ENCODE measurements at places on chromosomes 4 and X. TPM values are rescaled to one million over a fixed set of nuclear protein-coding genes. Genes with fewer than 3 reads are reported as not detected.

The RELL1 gene
- 35.1 TPM for total RNA-seq

The RIPPLY1 gene
- not detected for total RNA-seq

The ATP5ME gene
- 183 TPM for total RNA-seq

The SASH3 gene
- 264 TPM for total RNA-seq

The ATOH1 gene
- not detected for total RNA-seq

The UGT2B7 gene
- not detected for total RNA-seq

The MAGEB17 gene
- not detected for total RNA-seq

The GPRASP2 gene
- total RNA-seq: 0.47 TPM

The GNRHR gene
- not detected for total RNA-seq

The DIPK2B gene
- not detected for total RNA-seq

The EREG gene
- not detected for total RNA-seq

The UXT gene
- total RNA-seq: 181 TPM

The TMPRSS11E gene
- total RNA-seq: not detected

The GAGE12J gene
- not detected for total RNA-seq

The MMRN1 gene
- total RNA-seq: 0.40 TPM

The FGF2 gene
- not detected for total RNA-seq

The CFI gene
- total RNA-seq: not detected

- H3K4me1 ChIP-seq: no peaks in the 10 kb centered on the region
- no peak overlapping the region for H3K27ac ChIP-seq
- no peaks in the 10 kb centered on the region for H3K27me3 ChIP-seq
- no peak overlapping the region for H3K4me3 ChIP-seq
- no peaks in the 10 kb centered on the region for H3K36me3 ChIP-seq
- no peak for DNase-seq
Measured at GRCh38 chr4:156672492-156673305, 298.9 kb downstream of the PDGFC start.

GRCh38 chr4:117491516-117491915, 406.1 kb upstream of the TRAM1L1 start:
- no peak overlapping the region for H3K4me3 ChIP-seq
- H3K4me1 ChIP-seq: no peaks in the 10 kb centered on the region
- H3K36me3 ChIP-seq: no peaks in the 10 kb centered on the region
- H3K27ac ChIP-seq: no peak overlapping the region

GRCh38 chr4:23945451-23946017, 55.7 kb upstream of the PPARGC1A start:
- H3K27me3 ChIP-seq: no peaks in the 10 kb centered on the region
- H3K36me3 ChIP-seq: no peaks in the 10 kb centered on the region
- DNase-seq: no peak

DNA sequence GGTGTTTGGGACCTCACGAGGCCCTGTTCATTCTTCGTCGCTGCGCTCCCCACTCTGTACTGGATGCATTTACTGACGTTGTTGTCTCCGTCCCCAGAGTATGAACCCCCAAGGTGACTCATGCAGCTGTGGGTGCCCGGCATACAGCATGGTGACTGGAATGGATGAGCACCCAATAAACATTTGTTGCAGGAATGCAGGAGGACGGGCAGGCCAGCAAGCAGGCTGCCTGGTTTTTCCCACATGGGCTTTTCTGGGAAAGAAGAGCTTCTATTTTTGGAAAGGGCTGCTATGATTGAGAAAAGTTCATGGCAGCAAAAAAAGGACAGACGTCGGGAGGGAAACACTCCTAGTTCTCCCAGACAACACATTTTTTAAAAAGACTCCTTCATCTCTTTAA, 893 bp upstream of the SOD3 start:
- no peaks in the 10 kb centered on the region for H3K4me1 ChIP-seq
- H3K36me3 ChIP-seq: no peaks in the 10 kb centered on the region
- no peak overlapping the region for H3K27ac ChIP-seq

DNA sequence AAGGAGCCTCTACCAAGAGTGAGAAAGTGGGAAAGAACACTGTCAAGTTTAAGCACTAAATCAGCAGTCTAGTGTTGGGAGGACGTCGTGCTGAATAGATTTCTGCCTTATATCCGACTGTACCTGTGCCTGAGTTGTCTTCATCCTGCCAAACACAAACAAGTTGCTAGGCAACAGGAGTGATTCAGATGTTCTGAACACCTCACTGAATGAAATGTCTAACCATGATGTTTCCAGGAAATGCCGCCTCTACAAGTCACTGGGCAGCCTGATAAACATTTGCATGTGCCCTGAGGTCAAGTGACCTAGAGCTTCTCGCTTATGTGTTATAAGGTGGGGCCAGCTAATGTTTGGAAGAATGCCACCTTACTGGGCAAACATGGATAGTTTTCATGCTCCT, 37.9 kb downstream of the SGMS2 start:
- DNase-seq: peak; percentile 24
- peaks cover 2% of the 10 kb centered on the region for H3K27me3 ChIP-seq
- H3K4me1 ChIP-seq: peaks cover 11% of the 10 kb centered on the region
- H3K27ac ChIP-seq: no peak overlapping the region
- H3K4me3 ChIP-seq: no peak overlapping the region

- no peak overlapping the region for H3K27ac ChIP-seq
- H3K4me3 ChIP-seq: no peak overlapping the region
- peak; percentile 6 for DNase-seq
- peaks cover 5% of the 10 kb centered on the region for H3K27me3 ChIP-seq
- no peaks in the 10 kb centered on the region for H3K36me3 ChIP-seq
Measured at GRCh38 chr4:56129431-56129861, 180.7 kb downstream of the CEP135 start.

GRCh38 chr4:118927974-118928373, 39.3 kb downstream of the SYNPO2 start:
- no peak for DNase-seq
- no peaks in the 10 kb centered on the region for H3K4me1 ChIP-seq
- peaks cover 8% of the 10 kb centered on the region for H3K27me3 ChIP-seq
- no peak overlapping the region for H3K4me3 ChIP-seq
- H3K27ac ChIP-seq: no peak overlapping the region
- H3K36me3 ChIP-seq: no peaks in the 10 kb centered on the region

- H3K27ac ChIP-seq: no peak overlapping the region
- no peak overlapping the region for H3K4me3 ChIP-seq
- peaks cover 29% of the 10 kb centered on the region for H3K36me3 ChIP-seq
- no peak for DNase-seq
Measured at GRCh38 chrX:13748486-13748885, 13.9 kb downstream of the OFD1 start.

DNA sequence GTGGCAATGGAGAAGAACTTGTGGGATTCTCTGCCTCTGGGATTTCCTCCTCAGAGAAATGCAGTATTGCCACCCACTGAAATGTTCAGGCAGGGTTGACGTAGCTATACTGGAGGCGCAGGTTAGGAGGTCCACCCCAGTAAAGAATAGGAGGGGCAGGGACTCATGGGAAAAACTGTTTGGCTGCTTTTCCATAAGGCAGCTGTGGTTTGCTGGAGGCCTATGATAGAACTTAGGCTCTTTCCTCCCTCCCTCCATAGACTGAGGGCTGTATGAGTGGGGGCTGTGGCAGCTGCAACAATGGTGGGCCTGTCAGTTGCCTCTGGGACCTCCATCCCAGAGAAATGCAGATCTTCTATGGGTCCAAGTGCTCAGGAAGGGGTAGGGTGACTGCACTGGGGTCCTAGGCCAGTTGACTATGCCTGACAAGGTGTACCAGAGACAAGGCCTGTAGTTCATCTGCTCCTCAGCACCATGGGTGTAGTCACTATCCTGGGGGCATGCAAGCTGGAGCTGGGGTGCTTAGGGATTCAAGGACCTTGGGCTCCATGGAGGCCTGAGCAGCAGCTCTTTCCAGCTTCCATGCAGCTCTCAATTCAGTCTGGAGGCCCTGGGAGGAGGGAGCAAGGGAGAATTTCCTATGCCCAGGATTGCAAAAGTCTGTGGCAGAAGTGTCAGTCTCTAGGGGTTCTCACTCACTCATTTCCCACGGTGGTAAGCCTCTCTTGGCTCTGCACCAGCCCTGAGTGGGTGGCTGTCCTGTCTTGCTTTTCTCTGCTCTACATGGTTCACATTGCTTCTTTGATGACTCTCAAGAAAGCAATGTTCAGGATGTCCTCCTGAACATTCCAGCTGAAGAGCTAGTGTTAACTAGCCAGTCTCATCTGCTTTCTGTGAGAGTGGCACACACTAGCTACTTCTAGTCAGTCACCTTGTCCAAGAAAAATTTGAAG, 353.0 kb downstream of the IDS start:
- no peak for DNase-seq
- no peak overlapping the region for H3K4me3 ChIP-seq
- peak overlapping the region; percentile 25 for H3K27ac ChIP-seq
- H3K36me3 ChIP-seq: no peaks in the 10 kb centered on the region

DNA sequence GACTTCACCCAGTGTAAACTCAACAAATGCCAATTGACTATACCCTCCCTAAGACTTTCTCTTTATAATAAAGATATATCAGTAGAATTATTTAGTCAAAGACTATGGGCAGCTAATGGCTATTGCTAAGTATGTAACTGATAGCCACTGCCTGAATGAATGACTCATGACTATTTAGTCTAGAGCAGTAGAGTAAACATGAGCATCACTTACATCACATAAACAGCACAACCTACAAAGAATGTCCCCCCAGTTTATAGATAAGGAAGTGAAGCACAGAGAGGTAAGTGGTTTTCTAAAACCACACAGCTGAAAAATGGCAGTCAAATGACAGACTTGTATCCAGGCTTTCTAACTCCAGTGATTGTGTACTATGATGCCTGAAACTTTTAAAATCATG, 507.0 kb downstream of the PPARGC1A start:
- H3K27me3 ChIP-seq: no peaks in the 10 kb centered on the region
- no peaks in the 10 kb centered on the region for H3K4me1 ChIP-seq
- H3K27ac ChIP-seq: no peak overlapping the region
- no peak for DNase-seq
- no peaks in the 10 kb centered on the region for H3K36me3 ChIP-seq

DNA sequence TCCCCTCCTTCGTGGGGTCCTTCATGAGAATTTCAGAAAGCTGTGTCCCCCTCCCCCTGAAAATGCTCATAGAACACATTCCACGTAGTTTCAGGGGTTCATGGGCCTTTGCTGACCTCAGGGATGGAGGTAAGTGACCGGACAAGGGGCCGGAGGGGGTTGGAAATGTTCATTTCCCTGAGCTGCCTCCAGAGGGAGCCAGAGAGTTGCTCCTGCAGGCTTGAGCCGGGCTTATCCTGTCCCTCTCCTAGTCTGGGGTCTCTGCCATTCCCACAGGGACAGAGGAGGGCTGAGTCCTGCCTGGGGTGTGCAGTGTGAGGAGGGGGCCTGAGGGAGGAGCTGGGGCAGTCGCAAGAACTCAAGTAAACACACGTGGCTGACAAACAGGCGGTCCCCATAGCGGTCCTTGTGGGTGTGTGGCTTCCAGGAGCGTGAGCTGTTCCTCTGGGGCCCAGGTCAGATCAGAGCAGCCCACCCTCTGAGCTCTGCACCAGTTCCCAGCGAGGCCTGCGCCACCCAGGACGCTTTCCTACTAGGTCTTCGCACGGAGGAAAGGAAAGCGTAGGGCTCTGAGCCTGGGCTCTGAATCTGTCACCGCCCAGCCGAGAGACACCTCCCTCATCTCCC, 62.5 kb downstream of the WFS1 start:
- no peak for DNase-seq
- H3K4me3 ChIP-seq: no peak overlapping the region
- H3K27me3 ChIP-seq: peaks cover 10% of the 10 kb centered on the region
- H3K27ac ChIP-seq: no peak overlapping the region

- no peaks in the 10 kb centered on the region for H3K36me3 ChIP-seq
- DNase-seq: peak; percentile 9
- no peak overlapping the region for H3K27ac ChIP-seq
- H3K4me3 ChIP-seq: no peak overlapping the region
- no peaks in the 10 kb centered on the region for H3K27me3 ChIP-seq
Measured at GRCh38 chrX:119512146-119512800, 44.0 kb downstream of the SLC25A5 start.

DNA sequence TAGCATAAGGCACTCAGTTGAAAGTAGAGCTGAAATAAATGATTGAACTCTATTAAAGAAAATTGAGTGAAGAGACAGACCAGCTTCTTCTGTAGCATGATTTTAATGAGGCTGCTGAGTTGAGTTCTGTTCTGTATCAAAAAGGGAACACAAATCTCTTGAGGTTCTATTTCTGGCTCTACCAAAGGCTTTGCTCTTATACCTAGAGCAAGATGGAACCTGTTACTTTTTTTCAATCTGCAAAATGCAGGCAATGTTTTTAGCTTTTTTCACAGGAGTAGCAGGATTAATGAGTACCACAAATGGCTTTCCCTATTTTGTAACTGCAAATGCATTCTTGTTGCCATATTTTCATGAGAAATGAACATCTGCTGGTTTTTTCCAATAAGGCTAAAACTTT, 4.2 kb upstream of the ERVMER34-1 start:
- H3K27me3 ChIP-seq: peaks cover 49% of the 10 kb centered on the region
- peaks cover 2% of the 10 kb centered on the region for H3K36me3 ChIP-seq
- DNase-seq: no peak
- H3K4me1 ChIP-seq: peaks cover 10% of the 10 kb centered on the region
- H3K27ac ChIP-seq: no peak overlapping the region

GRCh38 chr4:168811207-168811606, 198.8 kb downstream of the CBR4 start:
- H3K36me3 ChIP-seq: no peaks in the 10 kb centered on the region
- DNase-seq: no peak
- H3K27ac ChIP-seq: no peak overlapping the region
- peaks cover 25% of the 10 kb centered on the region for H3K27me3 ChIP-seq
- H3K4me1 ChIP-seq: peaks cover 3% of the 10 kb centered on the region
- H3K4me3 ChIP-seq: no peak overlapping the region

- no peak for DNase-seq
- peaks cover 15% of the 10 kb centered on the region for H3K36me3 ChIP-seq
- no peak overlapping the region for H3K4me3 ChIP-seq
- no peak overlapping the region for H3K27ac ChIP-seq
- no peaks in the 10 kb centered on the region for H3K27me3 ChIP-seq
Measured at GRCh38 chr4:53315300-53315699, 50.6 kb downstream of the SCFD2 start.

GRCh38 chr4:5504486-5504885, 203.9 kb downstream of the EVC2 start:
- H3K36me3 ChIP-seq: no peaks in the 10 kb centered on the region
- H3K27ac ChIP-seq: no peak overlapping the region
- no peak for DNase-seq
- no peak overlapping the region for H3K4me3 ChIP-seq

DNA sequence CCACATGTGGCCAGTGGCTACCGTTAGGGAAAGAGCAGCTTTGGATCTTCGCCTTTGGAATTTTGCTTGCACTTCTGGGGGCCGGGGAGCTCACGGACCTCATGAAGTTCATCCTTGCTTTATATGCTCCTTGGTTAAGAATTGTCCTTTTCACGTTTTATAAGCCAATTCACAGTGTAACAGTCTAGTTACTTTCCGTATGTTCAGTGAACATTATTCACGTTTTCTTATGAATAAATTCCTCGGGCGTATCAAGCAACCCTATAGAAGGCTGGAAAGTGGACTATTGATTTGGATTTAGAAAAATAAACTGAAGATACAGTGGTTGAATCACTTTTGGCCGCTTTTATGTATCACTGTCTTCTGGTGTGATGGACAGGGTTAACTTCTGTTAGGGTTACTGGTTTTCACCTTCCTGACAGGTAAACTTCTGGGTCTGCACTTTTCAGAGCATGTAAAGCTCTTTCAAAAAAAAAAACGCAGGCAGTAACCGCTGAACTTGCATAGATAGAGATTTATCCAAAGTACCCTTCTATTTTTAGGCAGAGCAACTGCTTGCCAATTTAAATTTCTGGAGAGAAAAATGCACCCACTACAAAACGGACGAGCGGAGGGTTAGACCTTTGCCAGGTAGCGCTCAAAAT, 569 bp upstream of the PDLIM5 start:
- H3K4me3 ChIP-seq: peak overlapping the region; percentile 77
- no peak for DNase-seq
- peaks cover 22% of the 10 kb centered on the region for H3K4me1 ChIP-seq
- peak overlapping the region; percentile 55 for H3K27ac ChIP-seq

GRCh38 chr4:112776535-112776934, 139.6 kb downstream of the LARP7 start:
- H3K4me3 ChIP-seq: no peak overlapping the region
- no peaks in the 10 kb centered on the region for H3K27me3 ChIP-seq
- H3K4me1 ChIP-seq: no peaks in the 10 kb centered on the region
- no peak overlapping the region for H3K27ac ChIP-seq

All from activated CD4-positive, alpha-beta T cell treated with anti-CD3 and anti-CD28 coated beads, Interleukin-2, amount 10 ng/mL, durations not matched to agents 7 days and 5 days (primary cell).